ENCODE measurements at places on chromosomes 1 and 21.

GRCh38 chr21:14836950-14837349 is 227.8 kb downstream of the NRIP1 start:
- no peak for DNase-seq

GRCh38 chr1:211113566-211113965 is 20.4 kb downstream of the KCNH1 start:
- DNase-seq, result no peak

GRCh38 chr1:204335085-204335484 is 24.6 kb downstream of the PLEKHA6 start:
- DNase-seq, result no peak

DNA sequence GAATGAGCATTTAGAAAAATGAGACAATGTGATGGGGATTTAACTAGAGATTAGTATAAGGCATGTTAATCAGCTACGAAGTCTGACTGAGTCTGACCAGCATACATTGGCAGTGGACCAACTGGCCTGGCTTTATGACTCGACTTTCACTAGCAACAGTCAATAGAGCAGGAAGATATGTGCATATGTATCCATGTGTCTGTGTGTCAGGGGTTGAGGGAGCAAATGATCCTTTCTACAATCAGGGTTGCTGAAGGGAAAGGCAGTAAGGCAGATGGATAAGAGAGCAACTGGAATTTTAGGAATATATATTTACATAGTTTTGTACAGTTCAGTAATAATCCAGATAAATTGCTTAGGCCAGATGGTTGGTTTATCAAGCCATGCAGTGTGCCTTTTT is 645.6 kb downstream of the PLA2G4A start:
- DNase-seq, result no peak

GRCh38 chr21:31133243-31133830 is 95.1 kb upstream of the KRTAP19-8 start:
- no peak for DNase-seq

DNA sequence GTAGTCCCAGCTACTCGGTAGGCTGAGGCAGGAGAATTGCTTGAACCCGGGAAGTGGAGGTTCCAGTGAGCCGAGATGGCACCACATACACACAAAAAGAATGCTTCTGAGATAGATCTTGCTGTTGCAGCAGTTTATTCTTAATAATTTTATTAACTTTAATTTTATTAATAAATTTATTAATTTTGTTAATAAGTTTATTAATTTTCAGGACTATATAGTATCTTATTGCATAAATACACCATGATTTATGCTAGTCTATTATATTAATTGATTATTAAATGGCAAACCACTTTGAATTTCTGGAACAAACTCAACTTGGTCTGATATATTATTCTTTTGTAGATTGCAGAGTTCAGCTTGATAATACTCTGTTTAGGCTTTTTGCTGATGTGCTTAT is 99.5 kb downstream of the CLIC6 start:
- no peak for DNase-seq
